ENCODE measurements at places on chromosomes 16 and 17. TPM values are rescaled to one million over a fixed set of nuclear protein-coding genes. Genes with fewer than 3 reads are reported as not detected.

DNA sequence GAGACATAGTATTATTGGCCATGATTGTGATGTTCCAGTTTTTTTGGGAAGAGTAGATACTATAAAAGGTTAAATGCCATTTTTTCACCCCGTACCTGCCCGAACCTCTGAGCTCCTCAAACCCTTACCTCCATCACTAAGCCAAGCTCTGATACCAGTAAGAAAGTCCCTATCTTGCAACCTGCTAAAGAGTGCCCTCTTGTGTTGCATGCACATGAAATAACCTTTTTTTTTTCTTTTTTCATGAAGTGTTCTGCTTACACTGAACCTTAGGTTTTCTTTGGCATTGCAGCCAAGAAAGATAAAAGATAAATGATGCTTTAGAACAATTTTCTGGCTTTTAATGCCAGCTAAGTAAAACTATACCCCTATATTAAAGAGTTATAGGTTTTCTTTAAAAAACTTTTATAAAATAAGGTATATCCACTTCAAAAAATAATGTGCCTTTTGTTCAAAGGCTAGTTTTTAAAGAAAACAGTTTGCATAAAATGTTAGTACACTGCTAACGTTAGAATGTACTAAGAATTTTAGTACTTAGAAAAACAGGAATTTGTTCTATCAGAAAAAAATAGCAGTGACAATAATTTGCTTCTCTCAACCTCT lies 295.3 kb upstream of the PMFBP1 start:
- DNase-seq: peak; percentile 17

DNA sequence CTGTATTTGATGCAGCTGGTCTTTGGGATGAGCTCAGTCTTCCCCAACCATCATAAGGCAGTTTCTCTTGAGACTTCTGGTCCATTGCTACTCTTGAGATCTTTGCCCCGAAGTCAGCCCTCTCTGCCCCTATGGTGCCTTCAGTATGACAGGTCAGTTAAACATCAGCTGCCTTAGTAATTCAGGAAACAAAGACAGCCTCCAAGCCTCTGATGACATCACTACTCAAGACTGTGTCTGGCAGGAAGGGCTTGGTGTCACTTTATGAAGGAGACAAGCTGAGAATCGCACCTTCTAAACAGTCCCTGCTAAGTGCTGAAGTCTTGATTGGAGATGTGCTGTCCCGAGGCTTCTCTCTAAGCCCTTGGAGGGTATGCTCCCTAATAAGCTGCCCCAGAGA lies 104.9 kb upstream of the TBX2 start:
- DNase-seq: peak; percentile 51

- no peak for DNase-seq
Measured at GRCh38 chr17:50562242-50563091, 2.0 kb downstream of the CACNA1G start.

CBX8 gene
- 4.9 TPM for total RNA-seq

ATAD5 gene
- total RNA-seq: 11.0 TPM

KCNJ16 gene
- total RNA-seq: not detected
